ENCODE measurements at places on chromosomes 7 and 10. TPM values are rescaled to one million over a fixed set of nuclear protein-coding genes. Genes with fewer than 3 reads are reported as not detected.
A peak's percentile ranks its signal among the peaks of the same experiment; 100 is the strongest.

- H3K36me3 ChIP-seq = no peaks in the 10 kb centered on the region
- no peak overlapping the region for H3K4me3 ChIP-seq
- DNase-seq = no peak
- no peaks in the 10 kb centered on the region for H3K4me1 ChIP-seq
Measured at GRCh38 chr7:49324040-49324439, 399.7 kb downstream of the CDC14C start.

DNA sequence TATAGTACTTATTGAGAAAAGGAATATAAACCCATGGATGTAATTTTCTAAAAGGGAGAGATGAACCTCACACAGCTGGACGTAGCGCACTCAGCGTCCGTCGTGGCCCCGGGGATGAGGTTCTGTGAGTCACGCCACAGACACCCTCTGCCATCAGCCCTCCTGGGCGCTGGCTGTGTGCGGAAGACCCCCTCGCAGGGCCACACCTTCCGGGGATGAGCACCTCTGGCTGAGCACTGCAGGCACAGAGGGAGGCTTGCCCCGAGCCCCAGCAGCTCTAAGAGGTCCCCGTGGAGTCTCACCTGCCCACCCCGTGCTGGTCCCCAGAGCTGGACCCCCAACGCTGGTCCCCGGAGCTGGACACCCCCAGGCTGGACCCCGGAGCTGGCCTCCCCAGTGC lies 215.8 kb downstream of the PTPRN2 start:
- no peaks in the 10 kb centered on the region for H3K36me3 ChIP-seq
- no peak overlapping the region for H3K27ac ChIP-seq
- no peak overlapping the region for H3K4me3 ChIP-seq
- DNase-seq = no peak

GRCh38 chr7:77684030-77684429 lies 12.2 kb upstream of the RSBN1L start:
- peaks cover 61% of the 10 kb centered on the region for H3K4me1 ChIP-seq
- peak overlapping the region; percentile 77 for H3K27ac ChIP-seq
- no peaks in the 10 kb centered on the region for H3K27me3 ChIP-seq

Gene PIP
- not detected for total RNA-seq

GRCh38 chr7:50978633-50979215 lies 196.0 kb upstream of the GRB10 start:
- no peak overlapping the region for H3K4me3 ChIP-seq
- no peaks in the 10 kb centered on the region for H3K36me3 ChIP-seq
- H3K4me1 ChIP-seq = no peaks in the 10 kb centered on the region
- peaks cover 4% of the 10 kb centered on the region for H3K27me3 ChIP-seq

Gene TFR2
- 3.5 TPM for total RNA-seq

DNA sequence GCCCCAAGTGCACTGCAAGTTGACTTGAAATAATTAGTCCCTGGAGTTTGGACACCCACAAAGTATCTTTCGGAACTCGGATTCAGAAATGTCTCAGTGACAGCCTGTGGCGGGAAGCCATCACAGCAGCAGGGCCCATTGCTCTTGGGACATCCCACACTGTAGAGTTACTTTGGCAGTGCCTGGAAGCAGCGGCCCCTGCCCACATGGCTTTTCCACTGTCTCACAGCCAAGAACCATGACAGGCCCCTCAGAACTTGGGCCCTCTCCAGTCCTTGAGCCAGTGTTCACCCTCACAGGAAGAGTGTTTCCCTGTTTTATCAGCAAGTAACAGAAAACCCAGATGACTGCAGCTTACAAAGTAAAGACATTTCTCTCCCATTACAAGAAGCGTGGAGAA lies 477.0 kb upstream of the GALNT17 start:
- no peaks in the 10 kb centered on the region for H3K36me3 ChIP-seq
- H3K4me3 ChIP-seq = no peak overlapping the region
- H3K27me3 ChIP-seq = no peaks in the 10 kb centered on the region

- no peaks in the 10 kb centered on the region for H3K36me3 ChIP-seq
- DNase-seq = no peak
- peaks cover 44% of the 10 kb centered on the region for H3K27me3 ChIP-seq
- peaks cover 34% of the 10 kb centered on the region for H3K4me1 ChIP-seq
- H3K27ac ChIP-seq = peak overlapping the region; percentile 82
- peak overlapping the region; percentile 61 for H3K4me3 ChIP-seq
Measured at GRCh38 chr10:45373003-45373575, 927 bp upstream of the ALOX5 start.

Gene LIPM
- total RNA-seq = not detected

GRCh38 chr10:122419876-122420623 lies 34.4 kb upstream of the ARMS2 start:
- peak; percentile 21 for DNase-seq
- peaks cover 72% of the 10 kb centered on the region for H3K36me3 ChIP-seq
- H3K27ac ChIP-seq = peak overlapping the region; percentile 35

GRCh38 chr10:15315286-15315685 lies 55.8 kb downstream of the FAM171A1 start:
- no peak overlapping the region for H3K27ac ChIP-seq
- no peak for DNase-seq
- no peaks in the 10 kb centered on the region for H3K27me3 ChIP-seq
- H3K4me3 ChIP-seq = no peak overlapping the region
- peaks cover 6% of the 10 kb centered on the region for H3K4me1 ChIP-seq
- no peaks in the 10 kb centered on the region for H3K36me3 ChIP-seq

DNA sequence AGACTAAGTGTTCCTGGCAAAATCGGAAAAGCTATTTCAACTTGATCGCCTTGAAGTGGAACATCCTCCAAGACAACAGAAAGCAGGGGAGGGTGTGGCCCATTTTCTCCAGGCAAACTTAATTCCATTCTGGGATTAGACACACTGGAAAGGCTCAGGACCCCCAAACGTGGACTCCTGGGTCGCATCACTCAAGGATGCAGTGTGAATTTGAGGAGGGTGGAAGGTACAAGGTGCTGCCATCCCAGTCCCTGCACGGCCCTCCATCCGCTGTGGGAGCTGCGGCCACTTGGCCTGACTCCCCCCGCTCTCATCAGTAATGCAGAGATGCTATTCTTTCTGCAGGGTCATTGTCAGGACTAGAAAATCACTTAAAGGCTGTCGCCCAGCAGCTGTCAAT lies 2.4 kb downstream of the CNPY1 start:
- H3K4me1 ChIP-seq = no peaks in the 10 kb centered on the region
- H3K27me3 ChIP-seq = no peaks in the 10 kb centered on the region
- no peak overlapping the region for H3K4me3 ChIP-seq
- DNase-seq = no peak
- H3K36me3 ChIP-seq = no peaks in the 10 kb centered on the region
- H3K27ac ChIP-seq = no peak overlapping the region

- no peak overlapping the region for H3K4me3 ChIP-seq
- no peaks in the 10 kb centered on the region for H3K27me3 ChIP-seq
- peaks cover 5% of the 10 kb centered on the region for H3K4me1 ChIP-seq
Measured at GRCh38 chr7:849145-849544, 16.9 kb downstream of the SUN1 start.

DNA sequence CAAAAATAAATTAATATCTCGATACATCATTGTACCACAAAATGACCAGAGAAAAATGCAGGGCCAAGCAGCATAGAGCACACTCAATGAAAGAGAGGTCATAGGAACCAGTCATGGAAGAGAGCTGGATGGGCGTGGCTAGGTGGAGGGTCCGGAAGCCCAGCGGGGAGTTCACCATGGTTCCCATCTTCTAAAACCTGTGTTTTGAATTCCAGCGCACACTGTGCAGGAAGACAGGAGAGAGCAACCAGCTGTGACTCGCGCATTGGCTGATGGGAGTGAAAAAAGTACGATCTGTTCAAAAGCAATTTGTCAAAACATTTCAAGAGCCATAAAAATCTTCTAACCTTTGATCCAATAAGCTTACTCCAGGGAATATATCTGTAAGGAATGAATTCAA lies 125.2 kb upstream of the NANOS1 start:
- no peak for DNase-seq
- H3K36me3 ChIP-seq = no peaks in the 10 kb centered on the region
- no peaks in the 10 kb centered on the region for H3K4me1 ChIP-seq
- no peak overlapping the region for H3K4me3 ChIP-seq

GRCh38 chr7:159197066-159197975 lies 52.7 kb upstream of the VIPR2 start:
- H3K27me3 ChIP-seq = no peaks in the 10 kb centered on the region
- no peaks in the 10 kb centered on the region for H3K4me1 ChIP-seq
- no peak overlapping the region for H3K4me3 ChIP-seq
- peak overlapping the region; percentile 7 for H3K27ac ChIP-seq
- H3K36me3 ChIP-seq = no peaks in the 10 kb centered on the region

Gene SUN3
- total RNA-seq = not detected

Gene EN2
- not detected for total RNA-seq

DNA sequence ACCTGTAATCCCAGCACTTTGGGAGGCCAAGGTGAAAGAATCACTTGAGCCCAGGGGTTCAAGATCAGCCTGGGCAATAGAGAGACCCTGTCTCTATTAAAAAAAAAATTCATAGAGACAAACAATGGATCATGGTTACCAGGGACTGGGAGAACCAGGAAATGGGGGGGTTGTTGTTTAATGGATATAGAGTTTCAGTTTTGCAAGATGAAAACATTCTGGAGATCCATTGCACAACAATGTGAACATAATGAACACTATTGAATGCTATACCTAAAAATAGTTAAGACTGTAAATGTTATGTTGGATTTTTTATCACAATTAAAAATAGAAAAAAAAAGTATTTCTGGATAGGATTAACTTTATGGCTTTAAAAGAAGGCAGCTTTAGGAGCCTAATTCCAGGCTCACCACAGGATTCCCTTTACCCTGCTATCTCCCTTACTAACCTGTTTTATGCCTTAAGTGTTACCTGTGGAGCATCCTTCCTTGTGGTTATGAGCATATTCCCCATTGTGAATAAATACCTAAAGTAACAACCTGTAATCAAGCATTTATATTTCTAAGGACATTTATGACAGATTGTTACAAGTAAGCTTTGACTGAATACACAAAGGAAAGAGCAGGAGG lies 45.1 kb upstream of the SGCE start:
- peaks cover 10% of the 10 kb centered on the region for H3K4me1 ChIP-seq
- no peak for DNase-seq
- H3K4me3 ChIP-seq = no peak overlapping the region
- no peak overlapping the region for H3K27ac ChIP-seq

DNA sequence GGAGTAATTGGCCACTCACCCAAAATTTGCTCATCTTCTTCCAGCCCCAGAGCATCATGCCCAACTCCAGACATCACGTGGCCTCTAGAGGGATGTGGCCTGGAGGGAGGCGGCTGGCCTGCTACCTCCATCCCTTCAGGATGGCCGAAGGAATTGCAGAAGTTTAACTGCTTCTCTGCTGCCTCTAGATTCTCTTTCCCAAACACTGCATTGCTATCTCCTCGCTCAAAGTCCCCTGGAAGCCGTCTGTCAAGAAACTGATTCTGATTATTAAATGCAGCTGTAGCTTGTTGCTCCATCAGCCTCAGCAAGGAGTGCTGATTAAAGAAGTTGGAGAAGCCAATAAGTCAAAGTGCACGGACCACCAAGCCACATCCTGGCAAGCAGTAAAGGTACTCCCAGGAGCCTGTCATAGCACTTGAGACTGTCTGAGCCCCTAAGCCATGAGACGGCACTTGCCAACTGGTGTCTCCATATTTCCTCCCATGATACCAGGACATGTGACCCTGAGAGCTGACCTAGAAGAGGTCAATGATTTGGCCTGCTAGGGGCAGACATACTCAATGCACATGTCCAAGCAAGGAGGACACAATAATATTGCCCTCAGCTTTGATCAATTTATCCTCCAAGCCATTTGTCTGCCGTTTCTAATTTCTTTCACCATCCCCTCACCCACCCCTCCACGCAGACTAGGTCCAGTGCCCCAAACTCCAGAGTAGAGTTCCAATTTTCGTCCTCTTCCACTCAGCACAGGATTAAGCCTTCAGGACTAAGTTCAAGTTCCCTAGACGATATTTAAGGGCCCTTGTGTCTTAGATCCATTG lies 84.2 kb downstream of the TBXAS1 start:
- H3K27ac ChIP-seq = no peak overlapping the region
- no peak for DNase-seq
- H3K27me3 ChIP-seq = no peaks in the 10 kb centered on the region

GRCh38 chr7:80230327-80230726 lies 95.7 kb downstream of the GNAI1 start:
- no peaks in the 10 kb centered on the region for H3K27me3 ChIP-seq
- H3K4me1 ChIP-seq = no peaks in the 10 kb centered on the region
- H3K27ac ChIP-seq = no peak overlapping the region
- DNase-seq = no peak

GRCh38 chr10:60565492-60565891 lies 175.8 kb upstream of the ANK3 start:
- no peaks in the 10 kb centered on the region for H3K4me1 ChIP-seq
- H3K27ac ChIP-seq = no peak overlapping the region
- no peaks in the 10 kb centered on the region for H3K36me3 ChIP-seq
- no peak for DNase-seq
- no peak overlapping the region for H3K4me3 ChIP-seq

Gene DPP6
- 9.2 TPM for total RNA-seq

- no peak for DNase-seq
- H3K27me3 ChIP-seq = no peaks in the 10 kb centered on the region
- H3K4me3 ChIP-seq = no peak overlapping the region
- no peak overlapping the region for H3K27ac ChIP-seq
- no peaks in the 10 kb centered on the region for H3K4me1 ChIP-seq
Measured at GRCh38 chr10:68105820-68106219, 3.5 kb upstream of the MYPN start.

- DNase-seq = no peak
- H3K27me3 ChIP-seq = no peaks in the 10 kb centered on the region
- no peak overlapping the region for H3K27ac ChIP-seq
- peaks cover 42% of the 10 kb centered on the region for H3K4me1 ChIP-seq
- H3K4me3 ChIP-seq = no peak overlapping the region
- H3K36me3 ChIP-seq = no peaks in the 10 kb centered on the region
Measured at GRCh38 chr10:119245272-119245671, 37.9 kb downstream of the GRK5 start.

GRCh38 chr7:37656913-37657530 lies 26.5 kb upstream of the GPR141 start:
- H3K27me3 ChIP-seq = no peaks in the 10 kb centered on the region
- H3K36me3 ChIP-seq = no peaks in the 10 kb centered on the region
- no peaks in the 10 kb centered on the region for H3K4me1 ChIP-seq
- DNase-seq = no peak
- no peak overlapping the region for H3K27ac ChIP-seq
- H3K4me3 ChIP-seq = no peak overlapping the region
